ENCODE measurements at places on chromosomes 7 and 10.

- no peak for DNase-seq
Observed at GRCh38 chr7:69430384-69431021, 167.8 kb upstream of the AUTS2 start.

GRCh38 chr10:132703419-132704007 lies 82.4 kb downstream of the NKX6-2 start:
- no peak for DNase-seq

GRCh38 chr10:84076047-84076388 lies 63.3 kb upstream of the GHITM start:
- DNase-seq: no peak

- DNase-seq: no peak
Observed at GRCh38 chr7:127946111-127946510, 85.1 kb downstream of the LRRC4 start.

GRCh38 chr10:46536171-46536570 lies 20.3 kb downstream of the GPRIN2 start:
- DNase-seq: no peak

GRCh38 chr10:25245165-25245564 lies 70.4 kb downstream of the GPR158 start:
- DNase-seq: no peak
